NCI-H510A (cell line): ENCODE measurements at places on chromosomes 2 and 18.

- peak; percentile 32 for DNase-seq
Measured at GRCh38 chr2:197263077-197263476, 47.5 kb downstream of the ANKRD44 start.

DNA sequence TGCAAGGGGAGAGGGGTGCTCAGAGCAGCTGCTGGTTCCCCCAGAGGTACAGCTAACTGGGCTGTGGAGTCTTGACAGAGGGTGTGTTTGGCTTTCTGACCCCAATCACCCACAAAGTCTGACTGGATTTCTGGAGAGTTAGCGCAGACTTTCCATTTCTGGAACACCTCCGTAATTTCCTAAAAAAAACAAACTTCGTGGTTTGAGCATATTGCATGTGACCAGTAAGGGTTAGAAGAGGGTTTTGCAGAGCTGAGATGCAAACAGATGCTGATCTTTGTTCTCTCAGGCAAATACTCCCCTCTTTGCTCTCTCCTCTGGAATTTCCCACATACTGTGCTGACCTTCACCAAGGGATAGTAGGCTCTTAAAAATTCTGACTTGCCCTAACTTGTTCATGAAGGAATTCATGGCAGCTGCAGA is 44.5 kb upstream of the TMEM247 start:
- no peak for DNase-seq

DNA sequence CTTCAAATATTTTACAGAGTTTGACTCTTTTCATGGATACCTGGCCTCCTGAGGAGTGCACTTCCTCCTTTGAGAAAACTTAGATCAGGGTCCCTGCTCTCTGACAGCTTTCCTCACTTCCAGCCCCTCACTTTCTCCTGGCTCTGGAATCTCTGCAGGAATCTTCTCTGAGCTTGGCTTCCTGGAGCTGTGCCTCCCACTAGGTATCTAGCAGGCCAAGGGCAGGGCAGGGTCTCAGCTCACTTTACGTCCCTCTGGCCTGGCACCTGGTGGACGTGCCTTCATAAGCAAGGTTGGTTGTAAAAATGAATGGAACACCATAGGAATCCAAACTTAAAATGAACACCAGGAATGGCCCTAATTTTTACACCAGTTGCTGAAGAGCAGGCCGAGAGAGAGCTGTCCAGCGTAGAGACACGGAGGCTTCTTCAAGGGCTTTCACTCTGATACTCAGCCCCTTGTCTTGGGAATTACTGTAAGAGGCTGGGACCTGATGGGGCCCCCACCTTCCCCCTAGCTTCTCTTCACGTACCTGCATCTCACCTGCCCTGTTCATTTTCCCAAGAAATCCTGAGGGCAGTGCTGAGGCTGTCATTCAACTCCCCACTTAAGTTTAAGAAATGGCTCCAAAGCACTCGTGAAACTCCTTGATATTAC is 426.9 kb upstream of the ID2 start:
- DNase-seq: no peak

DNA sequence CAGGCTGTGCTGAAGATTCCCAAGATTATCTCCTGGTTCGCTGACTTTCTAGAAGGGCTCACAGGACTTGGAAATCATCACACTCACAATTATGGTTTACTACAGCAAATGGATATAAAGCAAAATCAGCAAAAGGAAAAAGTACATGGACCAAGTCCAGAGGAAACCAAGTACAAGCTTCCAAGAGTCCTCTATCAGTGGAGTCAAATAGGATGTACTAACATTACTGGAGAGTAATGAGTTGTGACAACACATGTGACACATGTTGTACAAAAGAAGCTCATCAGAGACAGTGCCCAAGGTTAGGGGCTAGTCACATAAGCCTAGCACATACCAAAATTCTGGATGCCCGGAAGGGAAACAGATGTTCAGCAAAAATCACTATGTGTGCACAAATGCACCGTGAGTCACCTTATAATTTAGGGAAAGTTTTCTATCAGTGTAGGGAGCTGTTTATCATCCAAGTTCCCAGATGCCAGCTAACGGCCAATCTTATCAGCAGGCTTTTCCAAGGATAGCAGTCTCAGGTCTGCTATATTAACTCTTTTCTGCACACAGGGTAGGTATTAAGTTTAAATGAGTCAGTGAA is 9.5 kb downstream of the TMEM237 start:
- no peak for DNase-seq

- no peak for DNase-seq
Measured at GRCh38 chr2:114091010-114091409, 201.1 kb downstream of the ACTR3 start.

DNA sequence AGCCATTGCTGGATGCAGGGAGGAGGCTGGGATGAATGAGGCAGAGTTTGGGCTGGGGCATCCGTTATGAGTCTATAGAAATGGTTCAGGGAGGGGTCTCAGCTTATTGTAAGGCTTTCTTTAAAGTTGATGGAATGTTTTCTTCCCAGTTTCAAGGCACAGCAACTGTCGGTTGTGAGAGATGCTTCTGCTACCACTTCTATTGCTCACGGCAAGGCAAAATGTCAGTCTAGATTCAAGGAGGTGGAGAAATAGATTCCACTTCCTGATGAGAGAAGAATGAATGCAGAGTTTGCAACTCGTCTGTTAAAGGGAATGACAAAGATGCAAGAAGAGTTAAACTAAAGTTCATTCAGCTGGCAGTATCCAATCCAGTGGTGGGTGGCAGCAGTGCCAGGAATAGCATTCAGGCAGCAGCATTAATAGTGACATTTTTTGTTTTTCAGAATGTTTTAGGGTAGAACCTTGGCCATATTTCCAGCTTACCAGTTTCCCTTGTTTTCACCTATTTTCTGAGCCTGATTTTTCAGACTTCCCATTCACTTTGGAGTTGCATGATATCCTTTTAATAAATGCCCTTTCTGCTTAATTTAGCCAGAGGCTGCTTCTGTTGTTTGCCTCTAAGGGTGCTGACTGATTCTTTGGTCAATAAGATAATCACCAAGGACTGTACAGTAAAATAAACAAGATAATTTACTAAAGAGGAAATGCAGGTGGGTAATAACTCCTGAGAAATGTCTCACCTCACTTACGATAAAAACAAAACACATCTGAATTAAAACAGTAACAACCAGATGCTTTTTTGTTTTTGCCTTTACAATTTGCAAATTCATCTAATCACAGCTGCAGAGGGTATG is 138.4 kb downstream of the RPIA start:
- no peak for DNase-seq

DNA sequence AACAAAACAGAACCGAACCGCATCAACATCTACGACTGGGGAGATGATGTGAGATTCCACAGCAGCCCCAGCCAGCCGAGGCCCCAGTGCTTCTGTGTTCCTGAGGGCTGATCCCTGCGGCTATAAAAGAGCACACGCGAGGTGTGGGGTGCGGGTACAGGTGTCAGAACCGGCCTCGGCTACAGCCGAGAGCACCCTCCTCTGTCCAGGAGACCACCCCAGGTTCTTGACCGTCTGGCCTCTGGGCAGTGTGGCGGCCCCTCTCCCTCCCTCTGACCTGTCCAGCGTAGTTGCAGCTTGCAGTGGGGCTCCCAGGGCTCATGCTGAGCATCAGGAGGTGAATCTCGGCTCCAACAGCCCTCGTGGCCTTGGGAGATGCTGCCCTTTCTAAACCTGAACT is 23.7 kb downstream of the RTP5 start:
- DNase-seq: no peak

DNA sequence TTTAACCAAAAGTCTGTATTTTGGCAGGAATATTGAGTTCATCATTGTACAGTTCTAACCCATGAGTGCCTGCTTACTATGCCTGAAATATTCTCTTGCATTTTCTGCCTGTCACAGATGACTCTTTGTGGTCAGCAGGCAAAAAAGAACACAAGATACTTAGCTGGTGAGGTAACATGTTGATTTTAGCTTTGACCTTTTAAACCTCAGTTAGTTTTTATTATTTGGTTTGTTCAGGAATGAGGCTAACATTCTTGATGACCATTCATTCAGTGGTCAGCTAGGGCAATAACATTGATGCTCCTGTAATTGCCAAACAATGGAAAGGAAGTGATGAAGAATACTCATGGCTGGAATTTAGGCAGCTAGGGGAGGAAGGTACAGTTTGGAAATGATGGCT is 491.2 kb downstream of the PIK3C3 start:
- DNase-seq: no peak

GRCh38 chr18:47932603-47933002 is 2.1 kb upstream of the SMAD2 start:
- DNase-seq: no peak

DNA sequence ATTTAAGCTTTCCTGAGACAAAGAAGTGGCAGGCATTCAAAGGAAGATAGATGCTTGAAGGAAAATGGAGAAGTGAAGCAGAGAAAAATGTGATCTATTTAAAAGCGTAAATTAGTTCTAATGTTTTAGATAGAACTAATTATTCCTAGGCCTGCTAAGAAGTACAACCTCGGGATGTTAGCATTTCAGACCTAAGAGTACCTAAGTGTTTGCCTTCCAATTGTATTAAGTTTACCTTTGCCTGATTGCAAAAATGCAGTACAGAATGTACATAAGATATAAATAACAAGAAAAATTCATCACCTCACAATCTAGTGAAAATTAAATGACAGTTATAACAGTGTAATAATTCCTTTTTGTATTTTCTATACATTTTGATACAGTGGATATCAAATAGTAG is 71.1 kb upstream of the HNMT start:
- DNase-seq: no peak

DNA sequence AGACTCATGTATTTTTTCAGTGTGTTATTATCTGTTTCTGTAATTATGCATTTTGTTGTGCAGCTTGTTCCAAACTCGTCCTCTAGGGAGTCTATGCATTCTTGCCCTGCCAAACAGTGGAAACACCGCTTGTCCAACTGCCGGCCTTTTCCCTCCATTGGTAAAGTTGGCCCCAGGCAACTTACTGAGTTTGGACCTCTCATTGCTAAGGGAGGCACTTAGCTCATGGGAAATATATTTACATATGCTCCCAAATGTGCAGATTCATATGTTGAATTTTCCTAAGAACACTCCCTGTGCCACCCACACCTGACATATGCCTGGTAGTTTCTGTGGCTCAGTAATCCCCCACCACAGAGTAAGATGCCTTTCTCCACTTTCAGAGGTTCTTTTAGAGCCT is 98.0 kb downstream of the TMEM185B start:
- DNase-seq: no peak

GRCh38 chr18:42891705-42892104 is 223.8 kb downstream of the RIT2 start:
- DNase-seq: no peak

- no peak for DNase-seq
Measured at GRCh38 chr18:51170664-51171063, 26.8 kb downstream of the MEX3C start.

GRCh38 chr2:46798041-46798440 is 117.6 kb downstream of the MCFD2 start:
- no peak for DNase-seq

DNA sequence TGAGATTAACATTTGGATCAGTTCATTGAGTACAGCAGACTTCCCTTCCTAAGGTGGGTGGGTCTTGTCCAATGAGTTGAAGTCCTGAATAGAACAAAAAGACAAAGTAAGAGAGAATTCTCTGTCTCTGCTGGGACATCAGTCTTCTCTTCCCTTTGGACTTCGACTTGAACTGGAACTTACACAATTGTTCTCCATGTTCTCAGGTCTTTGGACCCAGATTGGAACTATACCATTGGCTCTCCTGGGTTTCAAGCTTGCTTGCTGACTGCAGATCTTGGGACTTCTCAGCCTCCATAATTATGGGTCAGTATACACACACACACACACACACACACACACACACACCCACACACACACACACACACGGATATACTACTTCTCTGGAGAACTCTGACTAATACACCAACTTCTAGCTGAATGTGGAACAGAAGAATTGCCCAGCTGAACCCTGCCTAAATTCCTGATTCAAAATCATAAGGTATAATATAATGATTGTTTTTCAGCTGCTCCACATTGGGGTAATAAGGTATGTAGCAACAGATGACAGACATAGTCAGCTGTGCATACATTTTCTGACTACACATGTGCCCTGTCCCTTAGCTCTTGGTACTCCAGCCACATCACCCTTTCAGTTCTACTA is 214.0 kb downstream of the TGIF1 start:
- no peak for DNase-seq

- DNase-seq: no peak
Measured at GRCh38 chr2:104708967-104709366, 144.9 kb upstream of the POU3F3 start.

DNA sequence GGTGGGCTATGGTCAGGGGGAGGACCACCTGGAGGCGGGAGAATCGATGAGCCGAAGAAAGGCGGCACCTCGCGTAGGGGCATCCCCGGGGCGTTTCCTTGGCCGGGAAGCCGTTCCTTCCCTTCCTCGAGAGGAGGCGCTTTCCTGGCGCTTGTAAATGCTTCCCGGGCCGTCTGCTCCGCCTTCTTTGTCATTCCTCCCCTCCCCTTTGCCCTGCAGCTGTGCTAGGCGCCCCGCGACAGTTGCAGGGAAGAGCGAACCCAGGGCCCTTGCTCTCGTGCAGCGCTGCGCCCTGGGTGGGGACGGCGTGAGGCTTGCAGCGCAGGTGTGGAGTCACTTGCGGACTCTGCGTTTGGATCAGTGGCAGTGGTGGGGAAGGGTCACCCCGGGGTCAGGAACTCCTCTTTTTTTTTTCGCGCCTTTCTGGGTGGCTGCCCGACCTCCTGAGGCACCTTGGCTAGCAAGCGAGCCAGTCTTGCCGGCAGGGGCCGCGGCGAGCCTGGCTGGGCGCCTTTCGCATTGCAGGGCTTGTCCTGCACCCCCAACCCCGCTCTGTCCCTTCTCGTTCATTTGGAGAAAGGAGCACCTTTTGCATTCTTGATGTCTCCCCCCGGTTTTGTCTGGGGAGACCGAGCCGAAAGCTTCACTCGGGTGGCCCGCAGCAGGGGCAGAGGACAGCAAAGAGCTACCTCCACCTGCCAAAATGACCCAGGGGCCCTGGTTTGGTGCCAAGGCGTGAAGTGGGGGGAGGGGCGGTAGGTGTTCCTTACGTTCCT is 858 bp downstream of the KCNS3 start:
- peak; percentile 88 for DNase-seq

- DNase-seq: no peak
Measured at GRCh38 chr2:118726821-118727220, 120.6 kb downstream of the EN1 start.

- no peak for DNase-seq
Measured at GRCh38 chr2:49162151-49162550, 7.8 kb upstream of the FSHR start.

GRCh38 chr2:27390822-27391679 is 10.5 kb upstream of the ZNF513 start:
- DNase-seq: no peak
